ENCODE measurements at places on chromosomes 4 and X.

DNA sequence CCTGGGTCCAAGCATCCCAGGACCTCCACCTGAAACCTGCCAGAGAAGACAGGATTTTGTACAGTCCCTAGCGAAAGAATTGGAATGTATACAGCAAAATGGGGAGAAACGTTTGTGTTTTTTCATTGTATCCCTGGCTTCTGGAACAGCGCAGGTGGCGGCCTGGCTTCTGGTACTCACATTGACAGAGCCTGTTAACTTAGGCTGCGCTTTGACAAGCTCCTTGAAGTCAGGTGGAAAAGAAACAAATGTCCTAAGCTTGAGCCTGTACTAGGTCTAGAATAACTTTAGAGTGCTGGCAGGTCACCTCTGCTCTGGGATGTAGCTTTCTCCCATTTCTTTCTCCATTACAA is 343.7 kb upstream of the KLF3 start:
- H3K4me1 ChIP-seq = no peaks in the 10 kb centered on the region
- H3K36me3 ChIP-seq = no peaks in the 10 kb centered on the region
- no peak for DNase-seq
- H3K4me3 ChIP-seq = no peak overlapping the region
- no peaks in the 10 kb centered on the region for H3K27me3 ChIP-seq

DNA sequence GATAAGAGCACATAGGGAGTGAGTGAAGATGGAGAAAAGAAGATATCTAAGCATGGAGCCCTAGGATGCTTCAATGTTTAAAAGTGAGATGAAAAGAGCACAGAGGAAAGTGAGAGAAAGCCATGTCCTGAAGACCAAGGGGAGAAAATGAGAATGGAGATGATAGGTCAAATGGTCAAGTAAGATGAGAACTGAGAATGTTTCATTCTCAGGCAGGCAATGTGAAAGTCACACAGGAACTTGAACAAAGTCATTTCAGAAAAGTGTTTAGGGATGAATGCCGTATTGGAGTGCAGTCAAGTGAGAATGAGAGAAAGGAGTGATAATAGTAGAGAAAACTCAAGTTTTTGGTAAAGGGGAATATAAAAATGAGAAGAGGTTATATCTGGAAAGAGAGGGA is 148.7 kb upstream of the PTCHD1 start:
- no peak overlapping the region for H3K4me3 ChIP-seq
- H3K36me3 ChIP-seq = no peaks in the 10 kb centered on the region
- no peaks in the 10 kb centered on the region for H3K27me3 ChIP-seq
- H3K27ac ChIP-seq = no peak overlapping the region

DNA sequence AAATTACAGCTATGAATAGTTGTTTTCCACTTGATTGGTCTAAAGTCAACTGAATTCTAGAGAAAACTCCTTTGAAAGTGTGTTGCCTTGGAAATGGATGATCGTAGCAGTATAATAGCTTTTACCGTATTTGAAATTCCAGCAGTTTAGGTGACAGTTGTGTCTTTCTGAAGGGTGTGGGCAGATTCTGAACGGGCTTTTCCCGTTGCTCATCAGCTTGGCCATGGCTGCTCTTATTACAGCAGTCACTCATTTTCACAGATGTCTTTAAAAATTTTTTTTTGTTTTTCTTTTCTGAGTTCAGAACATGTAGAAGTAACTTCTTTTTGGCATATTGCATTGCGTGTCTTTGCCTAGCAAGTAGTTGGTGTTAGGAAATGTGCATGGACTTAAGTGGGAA is 69.6 kb upstream of the SLC4A4 start:
- H3K27ac ChIP-seq = no peak overlapping the region
- no peak overlapping the region for H3K4me3 ChIP-seq
- no peaks in the 10 kb centered on the region for H3K36me3 ChIP-seq
- no peaks in the 10 kb centered on the region for H3K4me1 ChIP-seq
- H3K27me3 ChIP-seq = no peaks in the 10 kb centered on the region

DNA sequence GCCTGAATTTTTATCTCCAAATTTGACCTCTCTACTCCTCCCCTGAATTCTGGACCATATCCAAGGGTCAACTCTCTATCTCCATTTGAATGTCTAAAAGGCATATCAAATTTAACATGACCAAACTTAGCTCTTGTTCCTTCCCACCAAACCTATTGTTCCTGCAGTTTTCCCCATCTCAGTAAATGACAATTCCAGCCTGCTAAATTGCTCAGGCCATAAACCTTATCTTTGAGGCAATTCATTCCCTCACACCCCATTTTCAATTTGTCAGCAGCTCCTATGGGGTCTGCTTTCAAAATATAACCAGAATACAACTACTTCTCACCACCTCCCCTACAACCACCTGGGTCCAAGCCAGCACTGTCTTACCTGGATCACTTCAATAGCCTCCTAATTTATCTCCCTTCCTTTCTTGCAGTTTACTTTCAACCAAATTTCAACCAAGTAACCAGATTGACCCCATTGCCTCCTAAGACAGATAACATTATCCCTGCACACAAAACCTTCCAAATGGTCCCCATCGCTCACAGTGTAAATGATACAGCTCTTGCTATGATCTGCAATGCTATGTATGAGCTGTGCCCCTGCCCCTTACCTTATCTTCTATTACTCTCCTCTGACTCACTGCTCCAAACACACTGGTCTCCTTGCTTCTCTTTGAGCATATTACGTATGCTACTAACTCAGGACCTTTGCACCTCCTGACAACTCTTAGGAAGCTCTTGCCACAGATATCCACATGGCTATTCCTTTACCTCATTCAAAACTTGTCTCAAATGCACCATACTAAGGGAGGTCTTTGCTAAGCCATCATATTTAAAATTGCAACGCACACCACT is 66.0 kb downstream of the CAMK2D start:
- H3K27ac ChIP-seq = no peak overlapping the region
- no peak for DNase-seq

DNA sequence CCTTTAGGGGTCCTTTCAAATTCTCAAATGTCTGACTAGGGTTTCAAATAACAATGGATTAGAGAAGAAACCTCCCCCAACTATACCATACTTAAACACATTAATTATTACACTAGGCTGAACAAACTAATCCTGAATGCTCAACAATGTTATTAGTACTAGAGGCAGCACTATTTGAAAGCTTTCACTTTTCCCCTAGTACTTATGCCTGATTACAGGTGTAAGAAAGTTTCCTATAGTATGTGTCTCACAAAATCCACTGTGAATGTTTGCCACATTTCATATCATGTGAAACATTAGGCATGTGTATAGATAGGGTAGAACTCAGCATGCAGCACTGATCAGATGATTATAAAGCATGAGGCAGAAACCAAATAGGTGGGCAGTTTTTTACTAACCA is 336.2 kb downstream of the ZNF674 start:
- DNase-seq = no peak
- H3K4me3 ChIP-seq = no peak overlapping the region
- H3K27me3 ChIP-seq = peaks cover 6% of the 10 kb centered on the region
- no peaks in the 10 kb centered on the region for H3K4me1 ChIP-seq

GRCh38 chr4:16692961-16693506 is 205.4 kb downstream of the LDB2 start:
- H3K4me1 ChIP-seq = no peaks in the 10 kb centered on the region
- peak; percentile 43 for DNase-seq
- no peaks in the 10 kb centered on the region for H3K27me3 ChIP-seq
- no peaks in the 10 kb centered on the region for H3K36me3 ChIP-seq
- H3K27ac ChIP-seq = peak overlapping the region; percentile 6

GRCh38 chr4:4780729-4781244 is 78.7 kb upstream of the MSX1 start:
- H3K27me3 ChIP-seq = no peaks in the 10 kb centered on the region
- H3K36me3 ChIP-seq = no peaks in the 10 kb centered on the region
- no peak overlapping the region for H3K27ac ChIP-seq
- no peak overlapping the region for H3K4me3 ChIP-seq
- H3K4me1 ChIP-seq = no peaks in the 10 kb centered on the region

- no peak overlapping the region for H3K27ac ChIP-seq
- H3K27me3 ChIP-seq = no peaks in the 10 kb centered on the region
- H3K36me3 ChIP-seq = peaks cover 18% of the 10 kb centered on the region
- H3K4me3 ChIP-seq = no peak overlapping the region
These were observed 39.3 kb downstream of the SLAIN2 start for GRCh38 chr4:48380583-48381167.

DNA sequence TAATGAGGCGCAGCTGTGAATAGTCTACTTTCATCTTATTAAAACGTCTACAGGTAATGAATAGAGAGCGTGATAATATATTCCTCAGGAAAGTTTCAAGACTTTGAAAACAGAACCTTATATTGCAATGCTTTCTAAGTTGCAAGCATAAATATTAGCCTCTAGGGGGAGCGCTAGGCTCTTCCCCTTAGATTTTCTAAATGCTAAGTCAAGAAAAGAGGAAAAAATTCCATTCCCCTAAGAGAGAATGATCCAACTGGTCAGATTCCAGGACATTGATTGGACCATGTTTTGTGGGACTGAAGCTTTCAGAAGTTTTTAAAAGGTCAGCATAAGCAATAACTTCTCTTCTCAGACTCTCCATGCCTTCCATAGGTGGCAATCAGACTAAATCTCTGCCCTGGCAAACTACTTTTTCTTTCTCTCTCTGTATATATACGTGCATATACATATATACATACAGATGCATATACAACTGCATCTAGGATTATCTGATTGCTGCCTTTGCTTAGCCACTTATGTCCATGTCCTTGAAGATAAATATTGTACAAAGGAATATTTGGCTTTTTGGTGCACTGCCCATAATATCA is 492.9 kb downstream of the INPP4B start:
- H3K27me3 ChIP-seq = no peaks in the 10 kb centered on the region
- H3K4me1 ChIP-seq = no peaks in the 10 kb centered on the region
- no peak overlapping the region for H3K27ac ChIP-seq
- H3K36me3 ChIP-seq = no peaks in the 10 kb centered on the region

DNA sequence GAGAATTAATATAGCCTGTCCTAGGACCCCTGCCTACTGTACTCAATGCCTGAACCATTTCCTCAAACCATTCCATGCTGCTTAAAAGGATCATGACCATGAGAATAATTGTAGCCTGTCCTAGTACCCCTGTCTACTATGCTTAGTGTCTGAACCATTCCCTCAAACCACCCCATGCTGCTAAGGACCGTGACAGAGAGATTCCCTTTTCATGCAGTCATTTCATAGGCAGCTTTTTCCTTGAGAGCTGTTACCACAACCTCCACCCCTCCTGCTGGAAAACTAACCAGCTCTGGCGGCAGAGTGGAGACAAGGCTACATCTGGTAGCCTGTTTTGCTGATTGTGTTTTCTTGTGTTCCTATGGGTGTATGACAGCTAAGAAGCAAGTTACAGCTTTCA is 174.9 kb upstream of the SMARCAD1 start:
- no peaks in the 10 kb centered on the region for H3K27me3 ChIP-seq
- no peaks in the 10 kb centered on the region for H3K4me1 ChIP-seq
- H3K27ac ChIP-seq = no peak overlapping the region
- no peaks in the 10 kb centered on the region for H3K36me3 ChIP-seq

Measured in breast epithelium (tissue), 4 donors.